ENCODE measurements at places on chromosomes 16 and 17.

DNA sequence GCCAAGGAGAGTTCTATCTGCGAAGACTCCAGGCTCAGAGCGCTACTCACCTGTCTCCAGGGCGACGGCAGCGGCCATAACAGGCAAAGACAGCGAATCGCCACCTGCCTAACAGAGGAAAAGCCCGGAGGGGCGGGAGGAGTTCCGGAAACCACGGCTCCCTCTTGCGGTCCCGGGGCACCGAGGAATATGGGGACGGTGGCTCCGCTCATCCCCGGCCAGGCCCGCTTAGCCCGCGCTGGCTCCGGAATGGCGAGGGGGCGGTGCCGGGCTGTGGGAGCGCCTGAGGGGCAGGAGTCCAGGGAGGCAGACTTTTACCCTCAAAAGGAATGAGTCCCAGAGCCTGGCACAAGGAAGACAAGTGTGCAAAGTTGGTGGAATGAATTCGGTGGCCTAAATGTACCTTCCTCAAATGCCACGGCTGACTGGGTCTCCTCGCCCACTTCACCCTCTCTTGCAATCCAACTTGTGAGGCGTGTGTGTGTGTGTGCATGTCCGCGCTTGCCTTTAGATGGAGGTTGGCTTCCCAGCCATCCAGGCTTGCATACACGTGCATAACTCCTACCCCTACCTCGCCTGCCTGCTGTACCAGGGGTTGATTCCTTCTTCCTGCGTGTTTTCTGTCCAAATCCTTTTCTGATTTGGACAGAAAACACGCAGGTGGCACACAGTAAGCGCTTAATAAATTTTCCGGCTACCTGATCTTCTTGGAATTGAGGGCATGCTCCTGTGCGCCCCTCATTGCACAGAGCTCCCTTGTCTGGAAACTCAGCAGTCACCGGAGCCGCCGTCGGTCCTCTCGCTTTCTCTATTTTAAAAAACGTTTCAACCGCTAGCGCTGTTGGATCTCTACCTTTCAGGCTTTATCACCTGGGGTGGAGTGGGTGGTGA, 3.5 kb downstream of the C17orf100 start:
- no peak for DNase-seq

- DNase-seq, result no peak
These were observed 3.3 kb downstream of the MARCHF10 start for GRCh38 chr17:62804822-62805221.

- no peak for DNase-seq
These were observed 4.7 kb downstream of the CHD3 start for GRCh38 chr17:7893187-7893880.

DNA sequence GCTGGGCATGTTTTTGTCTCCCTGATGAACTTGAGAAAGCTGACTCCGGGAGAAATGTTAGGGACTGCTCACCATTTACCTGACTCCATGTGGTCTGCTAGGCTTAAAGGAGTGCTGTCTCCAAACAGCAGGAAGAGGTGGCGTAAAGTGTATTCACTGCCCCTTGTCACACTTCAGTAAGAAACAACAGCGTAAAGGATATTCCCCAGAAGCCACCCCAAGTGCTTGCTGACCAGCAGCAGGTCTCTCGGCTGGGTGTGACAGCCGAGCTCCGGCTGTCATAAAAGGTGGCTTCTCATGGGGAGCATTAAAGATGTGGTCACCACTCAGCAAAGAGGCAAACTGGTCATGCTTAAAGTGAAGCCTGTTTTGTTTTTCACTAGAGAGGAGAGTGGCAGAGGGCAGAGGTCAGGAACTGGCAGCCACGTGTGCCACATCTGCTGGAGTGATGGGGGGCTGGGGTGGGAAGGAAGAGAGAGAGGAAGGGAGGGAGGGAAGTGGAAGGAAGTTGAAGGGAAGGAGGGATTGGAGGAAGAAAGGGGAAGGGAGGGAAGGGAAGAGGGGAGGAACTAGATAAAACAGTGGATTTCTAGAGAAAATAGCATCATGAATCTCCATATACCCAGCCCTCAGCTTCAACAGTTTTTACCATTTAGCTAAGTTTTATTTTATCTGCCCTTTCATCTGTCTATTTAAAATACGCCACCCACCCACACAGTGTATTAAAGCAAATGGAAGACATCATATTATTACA, 119.3 kb downstream of the CLEC16A start:
- no peak for DNase-seq

DNA sequence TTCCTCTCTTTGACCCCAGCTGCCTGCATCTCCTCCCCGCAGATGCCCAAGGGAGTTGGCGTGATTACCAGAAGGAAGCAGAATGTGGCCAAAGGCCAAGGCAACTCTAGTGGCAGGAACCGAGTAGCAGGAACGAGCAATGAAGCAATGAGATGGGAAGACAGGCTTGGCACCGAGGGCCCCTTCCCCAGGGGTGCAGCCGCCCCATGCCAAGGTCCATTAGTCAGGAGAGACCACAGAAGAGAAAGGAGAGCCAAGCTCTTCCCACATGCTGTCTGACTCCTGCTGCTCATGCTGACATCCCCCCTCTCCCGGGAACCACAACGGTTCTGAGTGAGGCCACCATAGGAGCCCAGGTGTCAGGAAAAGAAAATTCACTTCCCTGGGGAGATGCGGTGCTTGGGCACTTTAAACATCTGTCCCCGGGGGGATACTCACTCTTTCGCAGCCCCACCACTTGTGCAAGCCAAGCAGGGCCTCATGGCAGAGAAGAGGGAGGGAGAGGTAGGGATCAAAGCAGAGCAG, 67.4 kb downstream of the MYO18A start:
- no peak for DNase-seq

DNA sequence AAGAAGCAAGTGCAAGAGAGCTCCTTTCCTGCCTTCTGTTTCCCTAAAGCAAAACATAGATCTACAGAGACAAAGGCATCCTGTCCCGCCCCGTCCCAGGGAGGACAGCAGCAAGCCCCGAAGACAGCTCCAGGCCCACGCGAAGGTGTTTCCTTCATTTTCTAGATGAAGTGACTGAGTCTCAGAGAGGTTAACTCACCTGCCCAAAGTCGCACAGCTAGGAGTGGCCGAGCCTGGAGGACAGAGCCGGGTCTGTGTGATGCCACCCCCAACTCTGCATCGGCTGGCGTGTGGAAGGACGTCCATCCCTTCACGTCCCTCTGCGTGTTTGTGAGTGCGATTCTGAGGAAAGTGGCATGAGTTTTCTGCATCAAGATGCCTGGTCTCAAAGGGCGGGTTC, 187.2 kb upstream of the CHMP6 start:
- DNase-seq, result no peak

- no peak for DNase-seq
These were observed 209.5 kb downstream of the LGALS9B start for GRCh38 chr17:20257798-20258197.

DNA sequence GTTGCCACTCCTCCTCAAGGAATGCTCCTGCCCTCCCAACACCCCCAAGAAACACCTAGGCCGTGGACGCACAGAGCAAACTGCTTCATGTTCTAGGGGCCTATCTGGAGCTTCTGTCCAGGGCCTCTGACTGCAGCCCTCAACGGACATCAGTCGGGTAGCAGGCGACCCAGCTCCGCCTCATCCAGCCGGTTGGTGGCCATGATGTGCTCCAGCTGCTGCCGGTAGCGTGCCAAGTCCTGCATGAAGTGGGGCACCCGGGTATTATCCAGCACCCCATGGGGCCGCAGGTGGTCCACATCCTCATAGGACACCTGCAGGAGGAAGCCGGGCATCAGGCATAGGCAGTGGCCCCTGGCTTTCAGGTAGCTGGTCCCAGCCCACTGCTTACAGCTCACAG, 6.3 kb downstream of the NOL3 start:
- DNase-seq, result no peak

- DNase-seq, result no peak
These were observed 12.9 kb upstream of the KDM8 start for GRCh38 chr16:27190316-27190871.

DNA sequence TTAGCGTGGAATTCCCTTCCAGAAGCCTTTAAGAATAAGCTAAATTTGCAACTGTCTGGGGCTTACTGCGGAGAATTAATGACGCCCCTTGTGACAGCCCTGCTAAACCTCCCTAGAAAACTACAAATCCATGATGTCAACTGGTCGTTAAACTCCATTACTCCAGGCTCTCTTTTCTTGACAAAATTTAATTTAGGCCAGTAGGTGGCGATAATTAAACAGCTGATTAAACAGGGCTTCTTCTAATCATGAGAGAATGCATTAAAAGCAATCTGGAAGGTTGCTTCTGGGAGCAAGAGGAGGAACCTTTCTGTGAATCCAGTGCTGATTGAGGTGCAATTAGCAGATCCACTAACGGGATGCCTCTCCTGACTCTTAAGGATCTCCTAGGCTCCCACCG, 8.1 kb upstream of the NLRP1 start:
- peak; percentile 58 for DNase-seq

- DNase-seq, result no peak
These were observed 82.4 kb downstream of the WNT3 start for GRCh38 chr17:46736100-46736499.

- DNase-seq, result no peak
These were observed 17.2 kb upstream of the PRM1 start for GRCh38 chr16:11298143-11298900.

- peak; percentile 15 for DNase-seq
These were observed at the start of gene SPNS3 for GRCh38 chr17:4433515-4434031. SPNS3 (plus strand) TSS chr17:4433940; CDS start chr17:4433968, 28 bp downstream.

DNA sequence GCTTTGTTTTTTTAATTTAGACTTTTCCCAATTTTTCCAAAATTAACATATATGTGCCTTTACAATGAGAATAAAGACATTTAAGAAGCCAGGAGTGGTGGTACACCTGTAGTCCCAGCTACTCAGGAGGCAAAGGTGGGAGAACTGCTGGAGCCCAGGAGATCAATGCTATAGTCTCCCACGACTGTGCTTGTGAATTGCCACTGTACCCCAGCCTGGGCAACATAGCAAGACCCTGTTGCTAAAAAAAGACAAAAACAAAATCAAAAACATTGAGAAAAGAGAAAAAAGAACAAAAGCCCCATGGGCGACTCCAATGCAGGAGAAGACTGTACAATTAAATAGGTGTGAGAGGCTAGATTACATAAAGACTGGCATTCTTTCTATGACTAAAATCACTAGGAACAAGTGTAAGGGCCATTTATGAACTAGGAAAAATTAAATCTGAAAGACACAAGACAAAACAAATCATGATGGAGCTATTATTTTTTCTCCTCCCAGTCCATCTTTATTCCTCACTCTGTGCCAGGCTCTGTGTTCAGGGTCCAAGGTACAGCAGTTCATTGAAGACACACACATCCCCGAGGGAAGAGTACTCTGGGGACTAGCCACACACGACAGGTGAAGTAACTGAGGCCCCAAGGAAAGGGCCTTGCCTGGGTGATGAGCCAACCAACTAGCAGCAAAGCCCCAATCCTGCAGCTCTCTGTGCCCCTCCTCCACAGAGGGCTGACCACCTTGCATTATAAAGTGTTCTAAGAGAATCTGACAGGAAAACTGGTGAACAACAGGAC, 79.8 kb downstream of the CREBBP start:
- DNase-seq, result no peak

DNA sequence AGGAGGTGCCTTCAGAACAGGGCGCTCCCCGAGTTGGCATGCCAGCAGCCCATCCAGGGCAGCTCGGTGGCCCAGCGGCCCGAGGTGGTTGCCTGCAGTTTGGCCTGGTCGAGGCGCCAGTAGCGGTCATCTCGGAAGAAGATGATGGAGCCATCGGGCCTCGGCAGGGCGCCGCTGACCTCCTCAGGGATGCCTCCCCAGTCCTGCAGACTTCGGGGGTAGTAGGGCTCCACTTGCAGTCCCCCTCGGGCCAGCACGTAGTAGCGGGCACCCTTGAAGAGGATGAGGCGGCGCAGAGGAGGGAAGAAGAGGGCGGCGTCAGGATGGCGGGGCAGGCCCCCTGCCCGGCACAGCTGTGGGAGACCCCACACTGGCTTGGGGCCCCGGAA, 5.8 kb downstream of the C17orf50 start:
- DNase-seq, result no peak

GRCh38 chr17:59366773-59367656, 35.6 kb downstream of the YPEL2 start:
- DNase-seq, result peak; percentile 16

GRCh38 chr16:25931473-25932035, 239.8 kb downstream of the HS3ST4 start:
- DNase-seq, result no peak

- no peak for DNase-seq
These were observed 7.3 kb downstream of the CYGB start for GRCh38 chr17:76530095-76530723.

DNA sequence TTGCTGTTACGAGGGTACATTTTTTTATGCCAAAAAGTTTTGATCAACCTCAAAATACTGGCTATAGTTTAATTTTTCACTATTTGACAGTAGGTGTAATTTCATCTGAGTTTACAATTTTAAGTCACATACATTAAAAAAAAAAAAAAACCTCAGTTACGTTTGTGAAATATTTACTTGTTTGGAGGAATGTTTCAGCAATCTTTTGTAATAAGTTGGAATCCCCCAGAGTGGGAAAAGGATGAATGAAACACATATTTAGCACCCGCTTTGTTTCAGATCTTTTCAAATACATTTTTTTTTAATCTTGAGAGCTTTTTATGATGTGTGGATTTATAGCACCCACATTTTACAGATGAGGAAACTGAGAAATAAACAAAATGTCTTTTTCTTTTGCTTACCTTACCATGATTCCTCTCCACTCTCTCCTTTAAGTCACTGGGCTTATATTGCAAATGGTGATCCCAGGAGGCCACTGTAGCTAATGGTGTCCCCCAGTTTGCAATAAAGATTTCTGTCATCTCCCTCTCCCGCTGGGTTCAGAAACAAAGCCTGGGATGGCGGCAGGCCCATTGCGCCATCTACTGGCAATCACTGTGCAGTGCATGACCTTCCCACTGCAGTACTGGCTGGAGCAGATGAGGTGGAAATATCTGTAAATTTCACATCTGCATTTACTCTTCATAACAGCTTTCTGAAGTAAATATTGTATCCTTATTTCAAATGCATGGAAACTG, 27.7 kb downstream of the TBC1D3B start:
- DNase-seq, result peak; percentile 74

DNA sequence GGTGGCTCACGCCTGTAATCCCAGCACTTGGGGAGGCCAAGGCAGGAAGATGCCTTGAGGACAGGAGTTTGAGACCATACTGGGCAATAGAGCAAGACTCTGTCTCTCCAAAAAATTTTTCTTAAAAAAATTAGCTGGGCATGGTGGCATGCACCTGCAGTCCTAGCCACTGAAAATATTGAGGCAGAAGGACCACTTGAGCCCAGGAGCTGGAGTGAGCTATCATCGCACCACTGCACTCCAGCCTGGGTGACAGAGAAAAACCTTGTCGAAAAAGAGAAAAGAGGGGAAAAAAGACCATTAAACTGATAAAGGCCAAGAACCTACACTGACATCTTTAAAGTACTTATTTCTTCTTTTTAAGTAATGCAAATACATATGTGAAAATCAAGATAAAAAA, 53.4 kb upstream of the ITGA2B start:
- no peak for DNase-seq

- DNase-seq, result no peak
These were observed 24.4 kb downstream of the DHRS7C start for GRCh38 chr17:9766970-9767369.

GRCh38 chr16:4253394-4254150, 11.7 kb upstream of the SRL start:
- DNase-seq, result peak; percentile 100

Data from CD4-positive, alpha-beta T cell treated with Interleukin-21 for 1 hour (primary cell).